ENCODE measurements at places on chromosomes 2 and 18.
A peak's percentile ranks its signal among the peaks of the same experiment; 100 is the strongest.

- DNase-seq = no peak
Observed at GRCh38 chr18:7467708-7468466, 99.2 kb upstream of the PTPRM start.

GRCh38 chr2:11831415-11831814 is 85.0 kb downstream of the LPIN1 start:
- DNase-seq = no peak

DNA sequence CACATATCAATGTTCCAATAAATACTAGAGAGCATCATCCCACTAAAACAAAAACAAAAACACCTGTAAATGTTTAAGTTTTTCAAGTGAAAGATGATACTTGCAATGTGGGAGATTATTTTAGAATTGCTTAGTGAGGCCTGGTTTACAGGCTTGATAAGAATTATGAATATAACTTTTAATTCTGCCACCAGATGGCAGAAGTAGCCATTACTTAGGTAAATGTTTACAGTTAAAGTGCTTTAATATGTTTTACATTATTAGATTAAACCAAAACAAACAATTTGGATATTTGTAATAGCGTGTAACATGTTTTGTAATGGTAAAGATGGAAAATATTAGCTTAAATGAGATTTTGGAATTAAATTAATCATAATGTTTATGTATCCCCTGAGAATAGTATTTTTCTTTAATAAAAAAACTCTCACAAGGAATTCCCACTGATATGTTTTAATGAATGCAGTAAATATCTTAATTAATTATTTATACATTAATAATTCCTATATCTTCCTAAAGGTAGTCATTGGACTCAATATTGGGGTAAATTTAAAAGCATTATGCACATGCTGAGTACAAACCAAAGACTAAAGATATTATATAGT is 522.0 kb downstream of the SPAG16 start:
- DNase-seq = peak; percentile 34

DNA sequence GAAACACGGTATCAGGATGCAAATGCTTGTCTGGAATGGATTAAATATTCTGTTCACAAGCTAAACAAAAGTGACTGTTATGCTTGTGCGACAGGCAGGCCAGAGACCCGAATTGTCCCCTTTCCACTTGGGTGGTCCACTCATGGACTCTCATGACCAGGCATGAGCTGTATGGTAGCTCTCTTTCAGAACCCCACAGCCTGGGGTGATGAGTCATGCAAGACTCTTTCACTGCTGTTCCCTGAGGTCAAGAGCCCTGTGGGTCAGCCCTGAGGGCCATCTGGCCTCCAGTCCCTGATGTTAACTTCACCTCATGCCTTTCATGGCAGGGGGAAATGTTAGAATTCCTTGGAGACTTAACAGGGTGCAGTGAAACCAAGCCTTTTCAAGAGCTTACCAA is 13.7 kb upstream of the SAP130 start:
- no peak for DNase-seq

DNA sequence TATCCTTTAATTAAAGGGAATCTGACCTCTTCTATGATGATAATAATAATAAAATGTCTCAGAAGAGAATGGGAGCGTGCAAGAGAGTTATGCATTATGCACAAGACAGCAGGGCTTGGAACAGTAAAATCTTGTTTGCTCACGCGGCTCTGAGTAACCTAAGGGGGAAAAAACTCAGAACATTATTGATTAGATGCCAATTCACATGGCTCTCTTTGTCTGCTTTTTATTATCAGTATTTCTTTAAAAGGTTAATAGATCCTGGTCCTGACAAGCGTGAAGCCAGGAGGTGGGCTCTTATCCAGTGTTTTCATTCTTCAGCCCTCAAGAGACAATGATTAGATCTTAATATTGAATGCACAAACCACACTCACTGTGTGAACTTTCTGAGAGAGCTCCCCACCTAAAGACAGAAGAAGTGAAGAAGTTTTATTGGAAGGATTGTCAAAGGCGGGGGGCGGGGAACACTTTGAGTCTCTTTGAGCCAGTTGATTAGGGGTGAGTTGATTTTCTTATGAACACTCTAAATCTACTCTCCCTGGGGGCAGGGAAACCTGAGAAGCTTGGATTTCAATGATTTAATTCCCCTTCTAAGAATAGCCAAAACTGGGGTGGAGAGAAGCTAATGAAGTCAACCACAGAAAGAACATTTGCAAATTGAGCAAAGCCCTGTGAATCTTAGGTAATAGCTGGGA is 127.5 kb upstream of the CTAGE1 start:
- peak; percentile 52 for DNase-seq

DNA sequence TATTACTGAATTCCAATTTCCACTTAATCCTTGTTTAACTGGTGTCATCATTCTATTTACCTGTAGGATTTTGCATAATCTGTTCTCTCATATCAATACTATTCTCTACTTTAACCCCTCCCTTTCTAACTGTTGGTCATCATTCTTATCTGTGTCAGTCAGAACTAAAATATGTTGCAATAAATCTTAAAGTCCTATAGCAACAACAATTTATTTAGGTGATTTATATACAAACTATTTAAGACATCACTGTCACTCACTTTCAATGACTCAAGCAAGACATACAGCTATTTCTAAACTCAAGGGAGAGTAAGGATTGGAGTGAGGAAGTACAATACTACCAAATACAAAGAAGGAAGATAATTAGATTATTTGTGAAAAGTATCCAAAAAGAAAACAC is 740.4 kb downstream of the DSC3 start:
- DNase-seq = no peak

GRCh38 chr2:240464514-240465241 is 29.2 kb downstream of the GPC1 start:
- DNase-seq = no peak

- peak; percentile 43 for DNase-seq
Observed at GRCh38 chr2:196591621-196592022, 47.9 kb upstream of the CCDC150 start.

GRCh38 chr18:61882296-61883004 is 10.4 kb downstream of the RNF152 start:
- DNase-seq = no peak

DNA sequence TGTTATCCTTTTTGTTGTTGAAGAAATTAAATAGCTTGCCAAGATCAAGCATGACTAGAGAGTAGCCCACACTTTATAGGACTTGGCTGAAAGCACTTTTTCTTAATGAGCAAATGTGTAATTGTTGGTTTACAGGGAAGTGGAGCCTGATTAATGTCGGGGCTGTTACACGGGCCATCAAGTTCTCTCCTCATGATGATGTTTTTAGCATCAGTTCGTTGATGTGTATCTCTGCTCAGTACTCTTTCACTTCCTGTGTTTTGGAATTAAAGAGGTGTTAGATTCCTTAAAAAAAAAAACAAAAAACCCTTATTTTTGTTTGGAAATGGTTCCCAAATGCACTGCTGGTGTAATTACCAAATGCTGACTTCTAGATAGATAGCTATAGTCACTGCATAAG is 114.2 kb downstream of the PTPRM start:
- no peak for DNase-seq

DNA sequence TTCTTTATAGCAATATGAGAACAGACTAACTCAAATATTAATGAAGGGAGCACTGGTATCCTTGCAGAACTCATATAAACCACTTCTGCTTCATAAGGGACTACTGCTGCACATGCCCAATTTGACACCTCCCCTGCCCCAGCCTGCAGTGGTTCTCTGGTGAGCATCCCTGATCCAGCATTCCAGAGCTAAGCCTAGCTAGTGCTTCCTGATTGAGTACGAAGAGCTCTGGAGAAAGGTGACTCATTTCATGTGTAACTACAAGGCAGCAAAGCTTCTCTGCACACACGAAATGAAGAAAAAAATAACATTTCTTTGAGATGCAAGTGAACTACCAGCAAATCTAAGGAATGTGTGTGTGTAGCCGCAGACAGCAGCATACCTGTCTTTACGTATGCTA is 22.8 kb upstream of the ADNP2 start:
- DNase-seq = no peak

- no peak for DNase-seq
Observed at GRCh38 chr2:36587101-36587500, 10.9 kb downstream of the FEZ2 start.

- no peak for DNase-seq
Observed at GRCh38 chr2:215793747-215794595, 219.4 kb downstream of the MREG start.

GRCh38 chr2:239291475-239292350 is 109.1 kb downstream of the HDAC4 start:
- peak; percentile 87 for DNase-seq

DNA sequence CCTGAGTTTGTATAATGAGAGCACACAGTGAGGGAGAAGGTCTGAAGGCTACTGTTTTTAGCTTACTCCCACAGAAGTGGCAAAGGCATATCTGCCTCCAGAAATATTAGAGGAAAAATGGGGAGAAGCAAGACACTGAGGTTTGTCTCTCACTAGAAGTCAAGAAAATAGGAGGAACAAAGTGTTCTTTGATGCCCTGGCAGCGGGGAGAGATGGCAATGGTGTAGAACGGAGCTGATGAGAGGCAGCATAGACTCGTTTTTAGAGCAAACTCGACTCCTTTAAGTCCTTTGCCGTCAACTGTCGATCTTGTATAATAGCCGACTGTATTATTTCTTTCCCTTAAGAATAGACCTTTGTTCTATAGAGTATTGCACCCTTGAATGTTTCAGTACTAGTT is 73.8 kb downstream of the ANKRD44 start:
- DNase-seq = no peak

GRCh38 chr2:11103984-11104793 is 51.1 kb upstream of the SLC66A3 start:
- no peak for DNase-seq

DNA sequence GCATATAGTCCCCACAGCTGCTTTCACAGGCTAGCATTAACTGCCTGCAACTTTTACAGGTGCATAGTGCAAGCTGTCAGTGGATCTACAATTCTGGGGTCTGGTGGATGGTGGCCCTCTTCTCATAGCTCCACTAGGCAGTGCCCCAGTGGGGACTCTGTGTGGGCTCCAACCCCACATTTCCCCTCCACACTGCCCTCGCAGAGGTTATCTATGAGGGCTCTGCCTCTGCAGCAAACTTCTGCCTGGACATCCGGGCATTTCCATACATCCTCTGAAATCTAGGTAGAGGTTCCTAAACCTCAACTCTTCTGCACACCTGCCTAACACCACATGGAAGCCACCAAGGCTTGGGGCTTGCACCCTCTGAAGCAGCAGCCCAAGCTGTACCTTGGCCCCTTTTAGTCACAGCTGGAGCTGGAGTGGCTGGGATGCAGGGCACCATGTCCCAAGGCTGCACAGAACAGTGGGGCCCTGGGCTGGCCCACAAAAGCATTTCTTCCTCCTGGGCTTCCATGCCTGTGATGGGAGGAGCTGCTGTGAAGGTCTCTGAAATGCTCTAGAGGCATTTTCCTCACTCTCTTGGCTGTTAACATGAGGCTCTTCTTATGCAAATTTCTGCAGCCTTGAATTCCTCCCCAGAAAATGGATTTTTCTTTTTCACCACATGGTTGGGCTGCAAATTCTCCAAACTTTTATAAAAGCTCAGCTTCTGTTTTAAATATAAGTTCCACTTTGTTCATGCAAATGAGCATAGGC is 59.3 kb downstream of the KDM3A start:
- DNase-seq = no peak

DNA sequence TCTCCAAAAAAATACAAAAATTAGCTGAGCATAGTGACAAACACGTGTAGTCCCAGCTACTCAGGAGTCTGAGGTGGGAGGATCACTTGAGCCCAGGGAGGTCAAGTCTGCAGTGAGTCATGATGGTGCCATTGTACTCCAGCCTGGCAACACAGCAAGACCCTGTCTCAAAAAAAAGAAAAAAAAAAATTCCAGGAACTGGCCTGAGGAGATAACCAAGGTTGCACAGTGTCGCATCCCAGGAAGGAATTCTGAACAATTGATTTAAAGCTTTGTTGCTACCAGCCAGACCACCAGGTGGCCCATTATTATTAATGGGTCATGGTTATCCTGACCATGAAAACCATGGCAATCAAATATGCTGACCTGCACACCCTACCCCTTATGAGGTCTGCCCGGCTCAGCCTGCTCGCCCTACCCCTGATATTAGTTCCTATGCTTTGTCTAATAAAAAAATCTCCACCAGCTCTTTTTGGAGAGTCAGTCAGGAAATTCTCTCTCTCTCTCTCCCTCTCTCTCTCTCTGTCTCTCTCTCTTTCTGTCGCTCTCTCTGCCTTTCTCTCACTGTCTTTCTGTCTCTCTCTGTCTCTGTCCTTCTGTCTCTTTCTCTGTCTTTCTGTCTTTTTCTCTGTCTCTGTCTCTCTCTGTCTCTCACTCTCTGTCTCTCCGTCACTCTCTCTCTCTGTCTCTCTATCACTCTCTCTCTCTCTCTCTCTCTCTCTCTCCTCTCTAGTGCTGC is 73.7 kb downstream of the NCAPH start:
- no peak for DNase-seq

DNA sequence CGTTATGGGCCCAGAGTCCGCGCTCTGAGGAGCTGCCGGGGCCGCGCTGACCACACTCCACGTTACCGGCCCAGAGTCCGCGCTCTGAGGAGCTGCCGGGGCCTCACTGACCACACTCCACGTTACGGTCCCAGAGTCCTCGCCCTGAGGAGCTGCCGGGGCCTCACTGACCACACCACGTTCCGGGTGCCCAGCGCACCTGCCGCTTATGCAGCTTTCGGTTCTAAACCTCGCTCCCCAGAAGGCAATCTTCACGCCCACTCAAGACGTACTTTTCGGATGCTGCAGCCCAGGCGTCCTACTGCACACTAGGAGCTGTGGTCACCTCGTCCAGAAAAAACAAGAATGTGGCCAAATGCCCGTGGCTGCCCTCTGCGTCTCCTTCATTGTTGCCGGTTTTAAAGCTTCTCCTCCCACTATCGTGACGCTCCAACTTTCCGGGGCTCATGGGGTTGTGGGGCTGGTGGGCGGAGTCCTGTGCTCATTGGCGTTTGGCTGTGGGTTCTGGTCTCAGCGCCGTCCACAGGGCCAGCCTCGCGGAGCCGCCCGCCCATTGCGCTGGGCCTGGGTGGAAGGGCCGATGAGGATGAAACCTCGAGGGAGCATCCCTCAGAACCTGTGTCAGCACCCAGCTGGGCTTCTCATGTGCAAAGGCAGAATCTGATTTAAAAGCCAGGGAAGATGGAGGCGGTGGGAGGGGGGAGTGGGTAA is 11.9 kb downstream of the KCNG2 start:
- DNase-seq = no peak

GRCh38 chr2:181446985-181447384 is 10.2 kb upstream of the ITGA4 start:
- DNase-seq = no peak

DNA sequence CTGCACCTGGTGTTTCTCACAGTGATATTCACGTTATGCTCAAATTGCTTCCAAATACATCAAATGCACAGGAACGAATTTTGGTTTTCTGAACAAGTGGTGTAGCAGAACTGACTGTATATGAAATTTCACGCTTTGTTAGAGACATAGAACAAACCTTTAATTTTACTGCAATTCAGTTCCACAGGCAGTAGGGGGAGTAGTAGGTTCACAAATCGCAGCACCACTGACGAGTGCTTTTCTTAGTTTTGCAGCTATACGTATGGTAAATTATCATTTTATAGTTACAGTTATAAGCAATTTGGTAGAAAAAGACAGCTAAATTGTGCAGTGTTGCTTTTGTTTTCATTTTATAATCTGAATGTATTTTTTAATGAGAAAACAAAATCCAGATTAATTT is 113.3 kb downstream of the KIAA1328 start:
- no peak for DNase-seq

All from NCI-H526 (cell line).